Activated CD8-positive, alpha-beta memory T cell treated with anti-CD3 and anti-CD28 coated beads for 4 hours (primary cell): ENCODE measurements at places on chromosomes 12 and 14.

- DNase-seq = no peak
Observed at GRCh38 chr12:74259199-74259598, 278.4 kb upstream of the ATXN7L3B start.

GRCh38 chr12:62552906-62553556 is 86.4 kb downstream of the MON2 start:
- no peak for DNase-seq

DNA sequence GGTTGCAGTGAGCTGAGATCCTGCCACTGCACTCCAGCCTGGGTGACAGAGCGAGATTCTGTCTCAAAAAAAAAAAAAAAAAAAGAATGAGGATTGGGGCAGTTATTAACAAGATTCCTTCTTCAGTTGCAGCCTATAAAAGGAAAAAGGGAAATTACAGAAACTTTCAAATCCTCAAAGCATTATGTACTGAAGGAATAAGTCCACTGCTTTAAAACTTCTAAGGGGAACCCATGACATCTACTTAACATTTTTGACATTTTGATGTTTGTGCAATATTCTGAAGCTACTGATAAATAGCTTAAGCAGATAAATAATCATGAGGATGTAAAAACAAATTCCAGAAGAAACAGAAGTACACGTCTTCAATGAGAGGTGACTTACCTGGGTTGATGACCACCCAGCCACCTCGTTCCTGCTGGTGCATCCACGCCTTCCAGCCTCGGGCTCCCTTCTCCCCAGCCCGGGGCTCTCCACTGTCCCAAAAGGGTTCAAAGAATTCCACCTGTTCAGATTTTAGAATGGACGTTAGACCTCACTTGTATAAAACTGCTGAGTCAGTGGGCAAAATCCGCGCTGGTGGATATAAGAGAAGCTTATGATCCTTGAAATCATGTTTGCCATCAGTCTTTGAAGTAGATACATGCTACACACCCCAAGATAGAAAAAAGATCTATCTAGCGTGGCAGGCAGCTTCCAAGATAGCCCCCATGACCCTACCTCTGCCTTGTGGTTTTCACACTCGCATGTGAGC is 33.7 kb downstream of the NRDE2 start:
- no peak for DNase-seq

GRCh38 chr12:128817111-128818015 is 6.4 kb downstream of the SLC15A4 start:
- no peak for DNase-seq

GRCh38 chr12:108772247-108772646 is 40.9 kb upstream of the CORO1C start:
- no peak for DNase-seq

- no peak for DNase-seq
Observed at GRCh38 chr14:69291891-69292561, 32.1 kb downstream of the GALNT16 start.

- DNase-seq = no peak
Observed at GRCh38 chr14:65753061-65753460, 340.5 kb downstream of the FUT8 start.

DNA sequence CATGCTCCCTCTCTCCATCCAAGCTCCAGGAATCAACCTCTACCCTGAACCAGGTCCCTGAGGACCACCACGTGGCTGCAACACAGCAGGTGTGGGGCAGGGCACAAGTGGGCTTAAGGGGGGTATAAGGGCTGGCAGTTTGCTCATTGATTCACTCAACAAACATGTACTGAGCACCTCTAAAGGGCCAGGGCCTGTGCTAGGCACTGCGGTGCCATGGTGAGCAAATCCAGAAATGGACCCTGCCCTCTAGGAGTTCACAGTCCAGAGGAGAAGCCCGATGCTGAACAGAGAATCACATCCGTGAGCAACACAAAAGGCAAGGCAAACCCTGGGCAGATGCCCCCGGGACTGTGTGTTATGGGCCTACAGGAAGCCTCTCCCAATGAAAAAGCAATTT is 6.5 kb upstream of the AQP2 start:
- DNase-seq = no peak

GRCh38 chr14:34227834-34228649 is 234.0 kb downstream of the SPTSSA start:
- peak; percentile 19 for DNase-seq

- no peak for DNase-seq
Observed at GRCh38 chr14:101932673-101933072, 31.7 kb upstream of the DYNC1H1 start.

DNA sequence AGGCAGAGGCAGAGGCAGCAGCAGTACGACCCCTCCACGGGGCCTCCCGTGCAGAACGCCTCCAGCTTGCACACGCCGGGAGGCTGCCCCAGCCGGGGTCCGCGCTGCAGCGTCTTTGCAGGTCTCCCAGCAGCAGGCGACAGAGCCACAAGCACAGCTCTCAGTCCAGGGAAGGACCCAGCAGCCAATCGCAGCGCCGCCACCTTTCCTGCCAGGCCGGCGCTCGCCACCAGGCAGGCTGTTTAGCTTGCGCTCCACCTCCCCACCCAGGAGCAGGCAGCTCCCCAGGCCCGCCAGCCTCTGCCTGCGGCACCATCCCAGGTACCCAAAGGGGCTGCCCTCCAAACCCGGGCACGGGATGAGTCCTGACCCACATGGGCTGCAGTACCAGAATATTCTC is 25.2 kb downstream of the DDX51 start:
- no peak for DNase-seq

- no peak for DNase-seq
Observed at GRCh38 chr12:42507081-42507480, 82.5 kb downstream of the PRICKLE1 start.

DNA sequence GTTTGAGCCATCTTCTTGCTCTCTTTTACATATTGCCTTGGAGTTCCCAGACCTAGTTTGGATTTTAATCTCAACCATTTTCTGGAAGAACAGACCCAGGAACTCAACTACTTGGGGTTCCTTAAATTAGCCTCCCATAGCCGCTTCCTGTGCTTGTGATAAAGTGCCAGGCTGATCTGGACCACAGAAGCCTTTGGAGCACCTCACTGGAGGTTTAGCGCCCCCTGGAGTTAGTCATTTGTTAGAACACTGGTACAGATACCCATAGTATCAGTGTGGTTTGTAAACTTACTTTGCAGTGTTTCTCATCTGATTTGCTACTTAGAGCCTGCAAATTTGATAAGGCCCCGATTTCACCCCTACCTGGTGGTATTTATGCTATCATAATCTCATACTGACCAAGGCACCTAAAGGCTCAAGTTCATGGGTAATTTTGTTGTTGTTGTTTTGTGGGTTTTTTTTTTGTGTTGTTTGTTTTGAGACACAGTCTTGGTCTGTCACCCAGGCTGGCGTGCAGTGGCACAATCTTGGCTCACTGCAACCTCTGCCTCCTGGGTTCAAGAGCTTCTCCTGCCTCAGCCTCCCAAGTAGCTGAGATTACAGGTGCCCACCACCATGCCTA is 3.7 kb downstream of the UNC119B start:
- peak; percentile 61 for DNase-seq

GRCh38 chr14:80456209-80456608 is 244.9 kb upstream of the DIO2 start:
- no peak for DNase-seq

DNA sequence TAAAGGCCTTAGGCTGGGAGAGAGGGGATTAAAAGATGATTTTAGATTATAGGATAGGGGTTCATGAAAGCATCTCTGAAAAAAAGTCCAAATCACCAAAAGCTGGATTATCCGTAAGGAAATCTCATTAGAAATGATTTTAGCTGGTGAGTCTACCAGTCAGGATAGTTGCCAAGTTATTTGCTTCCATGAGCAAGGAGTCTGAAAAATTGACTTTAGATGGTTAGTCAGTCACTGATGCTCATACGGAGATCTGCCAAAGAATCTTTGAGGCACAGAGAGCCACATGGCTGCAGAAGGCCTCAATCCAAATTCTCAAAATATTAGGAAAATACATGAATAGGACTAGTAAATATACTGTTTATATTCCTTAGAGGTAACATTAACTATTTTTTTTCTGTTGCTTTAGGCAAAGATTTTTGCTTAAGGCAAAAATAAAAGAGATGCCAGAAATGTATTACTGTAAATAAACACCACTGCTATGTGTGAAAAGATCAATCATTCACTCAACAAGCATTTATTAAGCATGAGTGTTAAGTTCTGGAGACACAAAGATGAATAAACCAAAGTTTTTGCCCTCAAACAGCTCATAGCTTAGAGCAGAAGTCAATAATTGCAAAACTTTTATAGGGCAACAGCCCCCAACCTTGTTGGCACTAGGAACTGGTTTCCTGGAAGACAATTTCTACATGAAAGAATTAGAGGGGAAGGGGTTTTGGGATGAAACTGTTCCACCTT is 105.2 kb downstream of the BBS10 start:
- no peak for DNase-seq

GRCh38 chr12:52246720-52247621 is 13.9 kb downstream of the KRT7 start:
- DNase-seq = no peak

GRCh38 chr14:21106498-21107282 is 5.8 kb downstream of the TMEM253 start:
- DNase-seq = peak; percentile 56

- DNase-seq = no peak
Observed at GRCh38 chr14:104429291-104429861, 150.2 kb upstream of the C14orf180 start.

- DNase-seq = no peak
Observed at GRCh38 chr14:86221000-86221399, 691.1 kb downstream of the FLRT2 start.

DNA sequence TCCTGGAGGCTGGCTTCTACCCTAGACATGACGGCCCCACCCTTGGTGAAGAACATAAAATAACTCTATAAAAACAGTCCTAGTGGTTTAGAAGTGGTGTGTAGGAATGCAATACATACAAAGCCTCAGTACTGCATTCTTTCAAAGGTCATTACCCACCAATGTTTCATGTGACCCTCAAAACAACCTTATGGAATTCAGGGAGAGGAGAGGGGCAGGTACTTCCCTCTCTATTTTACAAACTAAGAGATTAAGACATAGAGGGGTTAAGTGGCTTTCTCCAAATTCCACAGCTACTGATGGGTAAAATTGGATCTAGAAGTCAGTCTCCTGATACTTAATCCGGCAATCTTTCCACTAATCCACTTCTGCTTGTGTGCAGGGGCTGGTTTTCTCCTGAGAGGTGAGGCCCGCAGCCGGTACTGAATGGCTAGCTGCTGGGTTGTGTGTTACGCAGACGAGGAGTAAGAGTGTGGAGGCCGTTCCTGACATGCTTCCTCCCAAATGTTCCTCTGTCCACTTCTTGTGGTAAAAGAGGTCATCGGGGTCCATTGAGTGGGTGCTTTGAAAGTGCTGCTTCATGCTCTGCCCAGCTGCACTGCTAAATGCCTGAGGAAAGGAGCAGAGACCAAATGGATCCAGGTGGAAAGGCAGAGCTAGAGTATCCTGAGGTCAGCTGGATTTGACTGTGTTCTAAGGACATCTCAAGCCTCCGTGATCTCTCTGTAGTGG is 16.2 kb downstream of the SLC7A8 start:
- no peak for DNase-seq

DNA sequence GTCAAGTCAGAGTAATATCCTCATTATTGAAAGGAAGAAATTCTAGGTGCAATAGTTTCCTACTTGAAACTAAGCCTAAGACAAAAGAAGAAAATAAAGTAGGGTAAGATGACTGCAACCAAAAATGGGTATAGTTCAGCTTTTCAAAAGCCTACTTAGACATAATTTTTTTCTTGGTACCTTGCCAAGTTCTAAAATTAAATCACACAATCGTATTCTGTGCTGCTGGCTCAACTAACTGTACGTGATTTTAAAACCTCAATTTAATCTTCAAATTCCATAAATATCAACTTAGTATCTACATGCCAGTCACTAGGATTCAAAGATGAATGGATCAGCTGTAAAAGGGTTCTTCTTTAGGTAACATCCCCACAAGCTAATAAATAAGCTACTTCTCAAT is 56.9 kb downstream of the SCAF11 start:
- no peak for DNase-seq

GRCh38 chr14:35385042-35385839 is 19.3 kb downstream of the NFKBIA start:
- no peak for DNase-seq

DNA sequence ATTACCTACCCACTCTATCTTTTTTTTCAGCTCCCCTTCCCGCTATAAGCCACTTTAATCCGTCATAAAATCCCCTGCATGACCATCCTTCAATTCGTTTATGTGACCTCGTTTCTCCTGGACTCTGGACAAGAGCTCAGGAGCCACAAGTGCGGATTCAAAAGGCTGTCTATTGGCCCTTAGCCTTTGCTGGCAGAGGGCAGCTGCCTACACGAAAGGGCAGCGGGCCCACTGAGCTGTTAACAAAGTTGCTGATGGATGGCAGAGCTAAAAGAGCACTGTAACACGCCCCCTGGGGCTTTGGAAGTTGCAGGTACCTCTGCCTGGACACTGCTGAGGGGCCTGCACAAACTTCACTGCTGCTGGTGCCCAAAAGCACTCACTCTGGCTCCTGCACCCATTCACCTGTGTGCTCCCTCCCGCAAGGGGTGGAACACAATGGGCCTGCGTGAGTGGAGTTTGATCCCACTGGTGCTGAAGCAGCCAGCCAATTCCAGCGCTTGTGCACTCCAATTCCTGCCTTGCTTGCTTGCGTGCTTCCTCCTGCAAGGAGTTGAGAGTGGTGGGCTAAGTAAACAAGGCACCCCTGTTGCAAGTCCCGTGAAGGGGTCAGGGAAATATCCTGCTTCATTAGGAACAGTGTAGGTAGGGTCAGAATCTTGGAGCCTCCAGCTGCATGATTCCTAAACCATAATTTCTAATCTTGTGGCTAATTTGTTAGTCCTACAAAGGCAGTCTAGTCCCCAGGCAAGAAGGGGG is 10.6 kb upstream of the DRAM1 start:
- DNase-seq = no peak

DNA sequence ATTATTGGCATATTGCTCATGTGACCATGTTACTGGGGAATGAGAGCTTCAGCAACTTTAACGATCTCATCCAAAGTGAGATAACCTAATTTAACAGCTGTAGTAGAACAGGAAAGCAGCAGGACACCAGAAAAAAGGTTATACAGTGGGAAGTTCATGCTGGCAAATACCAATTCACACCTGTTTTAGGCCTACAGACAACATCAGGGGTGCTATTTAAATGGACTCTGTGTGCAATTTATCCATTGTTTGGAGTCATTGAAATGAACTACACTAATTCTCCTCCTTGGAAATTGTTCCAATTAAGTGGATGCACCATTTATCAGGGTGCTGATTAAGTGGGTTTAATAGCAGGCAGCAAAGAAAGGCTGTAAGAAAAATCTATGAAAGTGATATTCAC is 424.4 kb upstream of the LMO3 start:
- DNase-seq = no peak

GRCh38 chr12:27975222-27976136 is 2.9 kb upstream of the PTHLH start:
- DNase-seq = no peak
